Stimulated activated CD8-positive, alpha-beta memory T cell treated with anti-CD3 and anti-CD28 coated beads, Interleukin-2, amount 100 ng/mL, for 1 hour (primary cell): ENCODE measurements at places on chromosomes 5 and 9.
A peak's percentile ranks its signal among the peaks of the same experiment; 100 is the strongest.

DNA sequence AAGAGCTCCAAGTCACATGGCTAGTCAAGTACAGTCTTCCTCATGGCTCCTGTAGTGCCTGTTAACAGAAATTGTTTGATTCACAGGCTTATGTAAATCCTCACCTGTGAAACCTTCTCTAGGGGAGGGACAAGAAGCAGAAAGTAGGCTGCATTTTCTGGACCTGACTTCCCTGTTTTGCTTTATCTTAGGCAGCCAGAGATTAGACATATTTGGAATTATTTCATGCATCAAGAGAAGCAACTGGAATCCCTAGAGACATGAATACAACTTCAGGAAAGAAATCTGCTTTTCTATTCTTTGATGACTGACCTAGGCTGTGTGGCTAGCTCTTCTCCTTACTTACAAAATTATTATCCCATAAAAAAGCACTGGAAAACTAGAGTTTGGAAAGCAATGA, 52.3 kb downstream of the CAST start:
- no peak for DNase-seq

- no peak for DNase-seq
Measured at GRCh38 chr9:87338088-87338989, 159.3 kb upstream of the DAPK1 start.

GRCh38 chr9:127503379-127503921, 52.1 kb downstream of the LRSAM1 start:
- DNase-seq: no peak

- DNase-seq: peak; percentile 25
Measured at GRCh38 chr5:65076251-65076869, 307.6 kb downstream of the CWC27 start.

GRCh38 chr5:54795284-54795683, 190.1 kb downstream of the ESM1 start:
- no peak for DNase-seq

DNA sequence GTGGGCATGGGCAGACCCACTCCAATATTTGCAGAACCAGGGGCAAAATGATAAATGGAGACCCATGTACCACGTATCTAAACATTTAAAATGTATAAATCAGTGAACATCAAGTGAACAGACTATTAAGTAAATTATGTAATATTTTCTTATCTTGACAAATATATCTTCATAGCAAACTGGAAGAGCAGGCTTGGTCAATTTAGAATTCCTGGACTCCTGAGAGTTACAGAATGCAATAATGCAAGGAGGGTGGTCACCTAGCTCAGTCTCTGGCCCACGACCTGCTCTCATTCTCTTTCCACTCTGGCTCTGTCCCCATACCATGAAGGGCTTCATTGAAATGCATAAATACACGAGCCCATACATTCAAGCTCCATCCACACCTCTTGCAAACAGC, 398.0 kb downstream of the ENC1 start:
- no peak for DNase-seq

GRCh38 chr9:93434056-93434455, 17.4 kb upstream of the FAM120A start:
- no peak for DNase-seq

GRCh38 chr5:81241001-81241400, 7.9 kb downstream of the CKMT2 start:
- no peak for DNase-seq

GRCh38 chr5:177319913-177320588, 8.4 kb upstream of the MXD3 start:
- no peak for DNase-seq

- no peak for DNase-seq
Measured at GRCh38 chr9:89740722-89741121, 135.9 kb downstream of the GADD45G start.

DNA sequence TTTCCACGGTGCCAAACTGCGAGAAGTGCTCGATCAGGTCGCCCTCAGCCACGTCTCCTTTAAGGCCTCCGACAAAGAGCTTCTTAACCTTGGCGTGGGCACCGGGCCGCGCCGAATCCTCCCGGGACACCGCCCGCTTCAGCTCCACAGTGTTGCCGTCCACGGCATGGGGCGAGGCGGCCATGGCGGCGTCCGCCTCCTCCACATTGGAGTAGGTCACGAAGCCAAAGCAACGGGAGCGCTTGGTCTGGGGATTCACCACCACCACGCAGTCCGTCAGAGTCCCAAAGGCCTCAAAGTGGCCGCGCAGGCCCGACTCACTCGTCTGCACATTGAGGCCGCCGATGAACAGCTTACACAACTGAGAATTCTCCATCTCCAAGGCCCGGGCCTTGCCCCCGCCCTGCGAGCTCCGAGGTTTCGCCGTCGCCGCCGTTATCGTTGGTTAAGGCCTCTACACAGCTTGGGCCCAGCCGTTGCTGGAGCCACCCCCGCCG, 424 bp downstream of the HNRNPA0 start:
- peak; percentile 13 for DNase-seq

DNA sequence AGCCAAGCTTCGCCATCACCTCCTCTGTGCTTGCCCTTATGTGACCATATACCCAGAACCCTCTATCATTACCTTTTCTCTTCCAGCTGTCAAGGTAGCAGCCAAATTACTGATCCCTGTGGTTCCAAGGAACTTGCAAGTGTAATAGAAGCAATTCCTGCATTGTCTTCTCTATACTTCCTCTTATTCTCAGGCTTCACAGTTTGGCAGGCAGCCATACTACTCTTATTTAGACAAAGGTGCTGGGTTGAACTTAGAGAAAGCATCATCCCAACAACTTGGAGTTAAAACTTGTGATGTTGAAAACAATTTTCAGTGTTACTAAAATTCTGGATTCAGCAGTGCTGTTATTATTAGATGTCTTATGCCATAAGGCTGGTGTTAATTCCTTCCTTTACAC, 93.2 kb downstream of the NLN start:
- no peak for DNase-seq
